Kidney capillary endothelial cell (primary cell): ENCODE measurements at places on chromosomes 7 and 10.

DNA sequence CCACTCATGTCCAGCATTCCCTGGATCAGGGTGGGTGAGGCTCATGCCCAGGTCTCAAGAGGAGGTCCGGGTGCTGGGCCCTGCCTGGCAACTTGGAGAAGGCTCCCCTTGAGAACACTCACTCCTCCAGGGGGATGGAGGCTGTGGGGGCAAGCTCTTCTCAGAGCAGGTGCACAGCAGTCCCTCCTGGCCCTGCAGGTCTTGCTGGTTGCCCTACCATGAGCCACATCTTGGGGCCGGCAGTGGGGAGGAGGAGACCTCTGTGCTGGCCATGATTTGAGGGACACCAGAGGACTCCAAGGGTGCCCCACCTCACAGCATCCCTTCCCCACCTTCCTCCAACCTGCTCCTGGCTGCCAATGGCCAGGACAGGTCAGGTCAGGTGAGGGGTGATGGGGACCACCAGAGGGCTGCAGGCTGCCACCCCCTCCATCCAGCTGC is 87.4 kb upstream of the RET start:
- DNase-seq = no peak

- no peak for DNase-seq
These were observed 27.6 kb downstream of the ERLIN1 start for GRCh38 chr10:100158044-100158805.

- DNase-seq = no peak
These were observed 39.0 kb downstream of the AKR1B1 start for GRCh38 chr7:134419875-134420274.

- no peak for DNase-seq
These were observed 3.9 kb upstream of the MLLT10 start for GRCh38 chr10:21530168-21530567.

DNA sequence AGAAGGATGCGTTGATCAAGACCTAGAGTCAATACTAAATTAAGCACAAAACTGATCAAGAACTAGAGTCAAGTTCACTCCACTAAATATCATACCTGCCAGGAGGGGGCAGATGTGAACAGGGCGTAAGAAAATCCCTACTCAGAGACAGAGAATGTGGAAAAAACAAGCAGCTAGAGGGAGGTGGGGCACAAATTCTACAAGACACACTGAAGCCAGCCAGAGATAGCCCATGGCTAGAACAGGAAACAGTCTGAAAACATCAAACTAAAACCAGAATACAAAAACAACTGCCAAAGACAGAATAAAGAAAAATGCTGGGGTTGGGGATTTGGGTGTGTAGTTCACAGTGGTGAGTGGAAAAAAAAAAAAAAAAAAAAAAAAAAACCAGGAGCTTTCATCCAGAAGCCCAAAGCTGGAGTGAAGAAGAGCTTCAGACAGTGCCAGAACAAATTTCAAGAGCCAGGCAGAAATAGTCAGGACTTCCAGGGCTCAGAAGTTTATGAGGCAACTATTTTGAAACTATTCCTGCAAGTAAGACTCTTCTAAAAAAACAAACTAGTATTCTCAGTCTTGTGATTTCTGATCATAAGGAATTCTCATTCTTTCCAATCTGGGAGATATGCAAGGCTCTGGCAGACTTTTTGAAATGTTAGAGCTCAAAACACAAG is 118.3 kb downstream of the CCDC71L start:
- peak; percentile 61 for DNase-seq
